Left lung (tissue), 14 donors: ENCODE measurements at places on chromosomes 2 and 18. TPM values are rescaled to one million over a fixed set of nuclear protein-coding genes. Genes with fewer than 3 reads are reported as not detected.

FAM98A gene
- 38.1 TPM for polyA plus RNA-seq

- DNase-seq = no peak
These were observed 176.2 kb downstream of the LDLRAD4 start for GRCh38 chr18:13394801-13395200.

PLEKHH2 gene
- 350 TPM for polyA plus RNA-seq

GRCh38 chr2:192137451-192137850 is 57.3 kb downstream of the TMEFF2 start:
- DNase-seq = no peak

DNA sequence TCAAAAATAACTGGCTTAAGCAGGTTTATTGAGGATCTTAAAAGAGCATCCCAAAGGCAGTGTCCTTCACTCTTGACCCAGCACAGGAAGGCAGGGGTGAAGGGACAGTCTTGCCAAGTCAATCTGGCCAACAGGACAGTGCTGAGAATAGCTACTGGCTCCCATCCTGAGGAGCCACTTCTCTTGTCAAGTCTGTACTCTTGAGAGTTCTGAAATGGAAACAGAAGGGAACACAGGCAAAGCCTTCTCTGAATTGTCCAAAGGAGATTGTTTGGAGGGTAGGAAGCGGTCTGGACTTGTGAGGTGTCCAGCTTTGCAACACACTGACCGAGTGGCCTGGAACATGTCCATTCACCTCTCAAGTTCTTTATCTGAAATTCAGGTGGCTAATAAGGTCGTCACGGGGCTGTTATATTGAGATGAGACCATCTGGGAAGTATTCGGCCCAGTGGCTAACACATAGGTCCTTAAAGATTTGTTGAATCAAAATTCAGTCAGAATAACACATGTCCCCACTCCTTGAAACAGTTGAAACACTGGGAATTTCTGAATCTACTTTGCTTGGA is 99.5 kb upstream of the FHL2 start:
- no peak for DNase-seq

- DNase-seq = peak; percentile 68
These were observed 63.2 kb downstream of the ZEB2 start for GRCh38 chr2:144456680-144457079.

CFAP221 gene
- polyA plus RNA-seq = 10.6 TPM

DNA sequence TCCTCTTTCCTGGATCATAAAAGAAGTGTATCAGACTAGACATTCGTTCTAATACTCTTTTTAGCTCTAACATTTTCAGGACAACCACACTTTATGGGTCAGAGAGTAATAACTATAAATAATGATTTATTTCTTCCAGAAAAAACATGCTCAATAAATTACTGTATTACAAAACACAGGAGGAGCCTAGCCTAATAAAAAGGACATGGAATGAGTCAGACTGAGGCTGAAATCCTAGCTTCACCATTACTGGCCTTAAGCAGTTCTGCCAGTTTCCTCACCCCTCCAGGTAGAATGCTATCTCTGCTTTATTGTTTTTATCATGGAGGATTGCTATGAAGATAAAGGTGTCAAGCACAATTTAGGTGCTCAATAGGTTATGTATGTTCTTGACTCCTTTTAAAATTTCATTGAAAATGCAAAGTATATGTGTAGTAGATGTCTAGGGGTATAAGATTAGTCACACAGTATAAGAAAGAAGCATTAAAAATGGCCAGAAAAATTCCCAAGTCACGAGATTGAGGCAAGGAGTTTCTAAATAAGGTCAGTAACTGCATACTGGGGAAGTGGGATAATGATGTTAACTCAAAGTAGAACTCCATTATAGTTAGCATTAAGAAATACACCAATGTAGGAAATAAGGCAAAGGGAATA is 105.5 kb upstream of the NEUROD1 start:
- no peak for DNase-seq

DNA sequence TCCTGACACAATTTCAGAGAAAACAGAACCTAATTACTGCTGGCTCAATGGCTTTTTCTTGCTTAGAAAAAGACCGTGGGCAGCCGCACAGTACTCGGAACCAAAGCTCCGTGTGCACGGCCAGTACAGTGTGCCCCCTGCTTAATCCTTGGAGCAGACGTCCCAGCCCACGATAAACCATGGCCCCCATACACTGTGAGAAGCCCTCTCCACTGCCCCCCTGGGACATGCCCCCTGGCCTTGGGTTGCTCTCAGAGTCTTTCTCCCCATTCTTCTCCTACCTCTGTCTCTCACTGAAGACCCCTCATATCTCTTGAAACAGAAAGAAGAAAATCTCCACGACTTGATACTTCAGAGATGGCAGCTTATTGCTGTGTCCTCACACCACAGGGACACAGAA is 44.0 kb downstream of the CYP26B1 start:
- peak; percentile 37 for DNase-seq

TBR1 gene
- not detected for polyA plus RNA-seq

DNA sequence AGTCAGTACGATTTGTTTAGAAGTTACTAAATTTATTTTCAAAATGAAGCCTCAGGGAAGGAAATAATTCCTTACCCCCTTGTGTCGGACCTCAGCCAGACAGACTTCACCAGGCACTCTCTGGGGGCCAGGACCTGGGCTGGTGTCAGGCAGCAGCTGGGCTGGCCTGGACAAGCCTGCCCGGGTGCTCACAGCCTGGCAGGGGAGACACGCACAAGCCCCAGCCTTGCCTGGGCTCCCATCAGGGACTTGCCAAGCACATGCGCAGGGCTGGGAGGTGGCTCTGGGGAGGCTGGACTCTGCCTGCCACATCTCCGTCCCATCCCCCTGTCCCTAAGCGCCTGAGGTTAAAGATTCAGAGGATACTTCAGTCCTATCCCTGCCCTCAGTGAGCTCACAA is 56.8 kb upstream of the HS6ST1 start:
- no peak for DNase-seq

CFAP65 gene
- polyA plus RNA-seq = 2.9 TPM

DNA sequence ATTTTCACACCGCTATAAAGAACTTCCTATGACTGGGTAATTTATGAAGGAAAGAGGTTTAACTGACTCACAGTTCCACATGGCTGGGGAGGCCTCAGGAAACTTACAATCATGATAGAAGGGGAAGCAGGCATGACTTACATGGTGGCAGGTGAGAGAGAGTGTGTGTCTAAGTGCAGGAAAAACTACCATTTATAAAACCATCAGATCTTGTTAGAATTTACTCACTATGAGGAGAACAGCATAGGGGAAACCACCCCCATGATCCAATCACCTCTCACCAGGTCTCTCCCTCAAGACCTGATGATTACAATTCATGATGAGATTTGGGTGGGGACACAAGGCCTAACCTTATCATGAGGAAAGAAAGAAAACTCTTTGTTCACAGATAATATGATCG is 174.6 kb downstream of the SRBD1 start:
- DNase-seq = no peak

LHCGR gene
- polyA plus RNA-seq = 0.13 TPM

GRCh38 chr2:237885931-237886684 is 26.7 kb downstream of the RAMP1 start:
- DNase-seq = no peak

- DNase-seq = no peak
These were observed 181.0 kb upstream of the ETAA1 start for GRCh38 chr2:67216103-67216502.

- no peak for DNase-seq
These were observed 106.4 kb upstream of the HNMT start for GRCh38 chr2:137857881-137858280.

DNA sequence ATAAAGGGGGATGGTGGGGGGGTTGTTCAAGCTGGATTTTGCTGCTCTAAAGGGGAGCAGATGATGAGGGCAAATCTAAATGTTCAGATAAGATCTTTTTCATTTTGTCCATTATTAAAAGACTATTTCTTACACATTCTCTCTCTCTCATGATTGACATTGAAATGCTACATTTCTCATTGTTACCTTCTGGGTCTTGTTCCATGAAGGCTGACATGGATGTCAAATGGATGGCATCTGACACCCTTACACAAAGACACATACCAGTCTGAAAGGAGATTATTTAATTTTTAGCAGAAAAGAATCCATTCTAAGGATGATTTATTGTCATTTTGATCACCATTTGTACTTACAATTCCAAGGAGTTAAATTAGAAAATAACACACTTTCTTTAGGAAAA is 11.1 kb downstream of the FZD7 start:
- DNase-seq = no peak

DYNAP gene
- not detected for polyA plus RNA-seq

DNA sequence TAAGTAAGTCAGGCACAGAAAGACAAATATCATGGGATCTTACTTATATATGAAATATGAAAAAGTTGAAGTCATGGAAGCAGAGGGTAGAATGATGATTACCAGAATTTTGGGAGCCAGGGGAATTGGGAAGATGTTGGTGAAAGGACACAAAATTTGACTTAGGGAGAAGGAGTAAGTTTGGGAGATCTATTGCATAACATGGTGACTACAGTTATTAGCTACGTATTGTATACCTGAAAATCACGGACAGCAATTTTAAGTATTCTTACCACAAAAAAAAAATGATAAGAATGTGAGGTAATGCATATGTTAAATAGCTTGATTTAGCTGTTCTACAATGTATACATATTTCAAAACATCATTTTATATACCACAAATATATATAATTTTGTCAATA is 94.2 kb upstream of the COL5A2 start:
- DNase-seq = no peak

RDH14 gene
- 43.1 TPM for polyA plus RNA-seq

DNA sequence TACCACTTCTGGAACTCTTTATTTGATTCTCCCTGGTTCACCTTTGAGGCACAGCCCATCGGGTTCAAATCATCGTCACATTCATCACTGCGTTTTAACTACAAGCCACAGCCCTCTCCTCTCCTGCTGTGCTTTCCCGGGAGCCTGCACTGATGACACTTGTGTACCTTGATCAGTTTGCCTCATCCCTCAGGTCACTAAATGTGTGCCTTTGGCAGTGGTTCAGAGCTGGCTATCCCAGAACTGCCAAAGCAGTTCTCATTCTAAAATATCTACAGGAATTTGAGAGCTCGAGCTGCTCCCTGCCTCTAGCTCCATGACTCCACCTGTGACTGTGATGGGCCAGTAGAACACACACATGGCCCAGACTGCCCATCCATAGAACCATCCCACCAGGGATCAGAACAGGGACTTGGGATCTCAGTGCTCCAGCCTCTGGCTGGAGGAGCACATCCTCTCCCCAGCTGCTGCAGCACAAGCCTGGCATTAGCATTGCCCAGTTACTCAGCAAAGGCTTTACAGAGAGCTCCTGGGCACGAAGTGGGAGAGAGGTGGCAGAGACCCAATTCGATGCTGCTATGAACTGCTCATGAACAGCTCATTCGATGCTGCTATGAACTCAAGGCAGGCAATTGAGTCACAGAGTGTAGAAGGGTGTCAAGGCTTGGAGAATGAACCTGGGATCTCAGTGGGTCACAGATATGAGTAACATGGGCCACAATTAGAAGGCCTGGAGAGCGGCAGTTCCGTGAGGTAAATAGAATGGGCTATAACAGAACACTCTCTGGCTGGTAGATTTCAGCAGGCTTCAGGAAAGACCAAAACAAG is 41.9 kb downstream of the EVA1A start:
- no peak for DNase-seq

DNA sequence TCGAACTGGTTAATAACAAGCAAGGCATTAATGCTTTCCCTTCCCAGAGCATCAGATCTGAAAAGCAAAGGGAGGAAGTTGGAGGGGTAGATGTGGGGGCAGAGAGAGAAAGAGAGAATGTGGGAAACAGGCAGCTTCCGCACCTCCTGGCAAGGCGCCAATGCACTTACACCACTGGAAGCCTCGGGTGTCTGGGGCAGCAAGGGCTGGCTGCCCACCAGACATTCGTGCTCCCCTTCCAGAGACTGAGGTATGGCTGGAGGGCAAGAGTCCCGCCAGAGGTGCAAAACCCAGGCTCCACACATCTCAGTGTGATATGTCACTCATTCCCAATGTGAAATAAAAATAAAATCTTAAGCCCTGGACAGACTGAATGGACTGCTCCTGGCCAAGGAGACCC is 46.4 kb downstream of the TEX51 start:
- no peak for DNase-seq

ST6GAL2 gene
- 3.7 TPM for polyA plus RNA-seq

TMEM247 gene
- not detected for polyA plus RNA-seq
